CD4-positive, alpha-beta T cell treated with Interleukin-15 for 4 hours (primary cell): ENCODE measurements at places on chromosomes 12 and 14.

- DNase-seq, result no peak
Observed at GRCh38 chr14:52458721-52459085, 93.6 kb downstream of the TXNDC16 start.

DNA sequence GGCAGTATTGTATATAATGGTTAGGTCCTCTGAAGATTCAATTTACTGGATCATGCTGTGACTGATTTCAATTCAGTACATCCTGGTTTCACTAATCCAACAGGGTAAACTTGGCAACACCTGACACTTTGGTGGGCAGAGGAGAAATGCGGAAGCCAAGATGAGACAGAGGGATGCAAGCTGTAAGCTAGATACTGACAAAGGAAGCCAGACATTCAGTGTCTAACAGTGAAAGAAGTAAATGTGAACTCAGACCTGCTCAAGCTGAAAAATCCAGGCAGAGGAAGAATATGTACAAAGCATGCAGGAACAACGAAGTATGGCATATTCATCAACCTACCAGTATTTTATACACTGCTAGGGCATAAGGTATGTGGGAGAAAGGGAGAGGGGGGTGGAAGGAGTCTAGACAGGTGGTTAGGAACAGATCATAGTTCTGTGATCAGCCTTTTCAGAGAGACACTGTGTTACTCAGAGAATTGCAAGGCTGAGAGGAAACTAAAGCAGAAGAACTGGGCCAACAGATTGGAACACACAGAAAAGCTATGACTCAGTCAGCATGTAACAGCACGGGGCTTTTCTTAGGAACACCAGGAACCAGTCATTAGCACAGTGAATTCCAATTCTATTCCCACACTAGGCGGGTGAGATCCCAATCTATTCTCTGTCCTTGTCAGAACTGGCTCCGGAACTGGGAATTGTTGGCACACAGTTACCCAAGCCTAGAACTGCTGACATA is 40.3 kb downstream of the NELL2 start:
- DNase-seq, result peak; percentile 74

- no peak for DNase-seq
Observed at GRCh38 chr12:52975820-52976573, 27.1 kb downstream of the KRT18 start.

- no peak for DNase-seq
Observed at GRCh38 chr12:3325736-3326135, 165.3 kb upstream of the PRMT8 start.

- DNase-seq, result no peak
Observed at GRCh38 chr14:87343652-87344051, 649.3 kb downstream of the GALC start.

DNA sequence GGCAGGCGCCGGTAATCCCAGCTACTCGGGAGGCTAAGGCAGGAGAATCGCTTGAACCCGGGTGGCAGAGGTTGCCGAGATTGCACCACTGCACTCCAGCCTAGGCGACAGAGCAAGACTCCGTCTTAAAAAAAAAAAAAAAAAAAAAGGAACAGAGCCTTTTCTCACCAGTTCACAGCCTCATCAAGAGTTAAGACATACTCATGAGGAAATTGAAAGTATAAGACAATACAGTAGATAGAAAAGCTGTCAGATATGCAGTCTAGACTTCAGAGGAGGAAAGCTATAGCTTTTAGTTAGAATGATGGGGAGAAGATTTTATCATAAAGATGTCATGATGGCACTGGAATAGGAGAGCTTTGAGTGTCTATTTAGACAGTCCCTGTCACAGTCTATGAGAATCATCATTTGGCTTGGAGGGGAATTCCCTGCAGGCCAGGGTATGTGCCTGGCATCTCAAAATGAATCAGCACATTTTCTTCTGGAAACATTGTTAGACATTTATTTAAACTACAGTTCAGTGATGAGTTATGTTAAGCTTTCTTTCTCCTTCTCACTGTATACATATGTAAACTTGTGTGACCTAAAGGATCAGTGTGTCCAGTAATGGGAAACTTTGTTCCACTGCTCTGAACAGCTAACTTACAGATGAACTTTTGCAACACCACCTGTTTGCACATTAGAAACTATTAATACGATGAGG is 2.9 kb upstream of the RAB35 start:
- peak; percentile 41 for DNase-seq

DNA sequence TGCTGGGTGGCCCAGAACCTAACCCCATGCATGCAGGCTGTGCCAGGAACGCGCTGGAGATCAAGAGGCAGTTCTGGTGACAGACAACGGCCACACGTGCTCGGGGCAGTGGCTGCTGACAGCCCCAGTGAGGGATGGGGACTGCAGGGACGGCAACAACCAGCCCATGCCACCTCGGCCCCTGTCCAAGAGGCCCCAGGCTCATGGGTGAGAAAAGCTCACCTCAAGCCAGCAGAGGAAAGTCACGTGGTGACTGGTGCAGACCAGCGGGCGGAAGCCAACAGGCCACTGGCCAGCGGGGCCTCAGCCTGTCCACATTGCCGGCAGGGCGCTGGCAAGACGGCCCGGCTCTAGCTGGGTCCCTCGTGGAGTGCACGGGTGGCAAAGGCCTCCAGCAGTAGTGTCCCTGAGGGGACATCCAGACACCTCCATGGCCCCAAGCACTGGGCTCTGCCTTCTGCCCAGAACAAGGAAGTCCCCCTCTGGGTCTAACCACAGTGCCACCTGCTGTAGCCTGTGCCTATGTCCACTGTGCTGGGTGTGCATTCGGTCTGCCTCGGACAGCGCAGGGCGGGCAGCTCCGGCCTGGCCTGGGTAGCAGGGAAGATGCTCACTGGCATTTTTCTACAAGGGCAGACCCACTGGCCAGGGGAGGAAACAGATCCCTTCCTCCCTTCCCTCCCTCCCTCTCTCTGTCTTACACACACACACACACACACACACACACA is 134.1 kb downstream of the NCOR2 start:
- DNase-seq, result no peak

- DNase-seq, result no peak
Observed at GRCh38 chr12:27083861-27084394, 1.6 kb upstream of the C12orf71 start.

- no peak for DNase-seq
Observed at GRCh38 chr12:24555730-24556129, 393.2 kb downstream of the BCAT1 start.

DNA sequence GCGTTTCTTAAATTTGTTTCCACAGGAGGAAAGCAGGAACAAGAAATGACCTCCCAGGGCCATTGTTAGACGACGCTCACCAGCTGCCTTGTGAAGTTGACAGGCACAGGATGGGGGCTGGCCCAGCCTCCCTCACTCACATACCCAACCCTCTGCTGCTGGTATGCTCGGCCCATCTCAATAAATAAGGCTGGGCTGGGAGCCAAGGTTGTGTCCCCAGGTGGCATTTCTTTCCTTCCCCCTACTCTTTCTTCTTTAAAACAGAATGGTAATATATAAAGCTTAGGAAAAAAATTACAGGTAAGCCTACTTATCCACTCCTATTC is 93.0 kb downstream of the ACTN1 start:
- no peak for DNase-seq

GRCh38 chr14:104750056-104750752 is 2.7 kb upstream of the SIVA1 start:
- no peak for DNase-seq

- no peak for DNase-seq
Observed at GRCh38 chr12:64304571-64304970, 82.5 kb upstream of the KICS2 start.

- DNase-seq, result no peak
Observed at GRCh38 chr12:116104167-116104767, 173.2 kb downstream of the MED13L start.

DNA sequence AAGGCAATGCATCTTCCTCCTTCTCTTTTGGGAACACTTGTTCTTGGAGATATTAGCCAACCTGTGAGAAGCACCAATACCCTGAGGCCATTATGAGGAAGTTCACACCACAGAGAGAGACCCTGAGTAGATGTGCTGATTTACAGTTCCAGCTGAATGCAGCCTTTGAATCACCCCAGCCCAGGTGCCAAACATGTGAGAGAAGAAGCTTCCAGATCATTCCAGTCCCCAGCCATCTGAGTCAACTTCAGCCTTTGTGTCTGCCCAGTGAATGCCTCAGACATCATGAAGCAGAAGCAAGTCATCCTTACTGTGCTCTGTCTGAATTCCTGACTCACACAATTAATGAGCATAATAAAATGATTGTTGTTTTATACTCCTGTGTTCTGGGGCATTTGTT is 25.1 kb downstream of the C12orf42 start:
- no peak for DNase-seq

DNA sequence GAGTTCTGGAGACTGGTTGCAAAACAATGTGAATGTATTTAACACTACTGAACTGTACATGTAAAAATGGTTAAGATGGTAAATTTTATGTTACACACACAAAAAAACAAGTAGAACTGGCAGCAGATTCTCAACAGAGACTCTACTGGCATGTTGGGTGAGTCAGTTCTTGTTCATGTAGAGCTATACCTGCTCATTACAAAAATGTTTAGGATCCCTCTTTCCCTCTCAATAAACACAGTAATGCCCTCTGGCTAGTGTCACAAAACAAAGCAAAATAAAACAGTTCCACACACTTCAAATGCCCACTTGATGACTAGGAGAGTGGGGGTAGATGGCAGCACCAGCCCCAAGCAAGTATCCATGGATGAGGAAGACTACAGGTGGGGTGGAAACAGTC is 13.7 kb upstream of the ZNF740 start:
- DNase-seq, result no peak

GRCh38 chr12:123096182-123096581 is 54.7 kb downstream of the PITPNM2 start:
- no peak for DNase-seq

DNA sequence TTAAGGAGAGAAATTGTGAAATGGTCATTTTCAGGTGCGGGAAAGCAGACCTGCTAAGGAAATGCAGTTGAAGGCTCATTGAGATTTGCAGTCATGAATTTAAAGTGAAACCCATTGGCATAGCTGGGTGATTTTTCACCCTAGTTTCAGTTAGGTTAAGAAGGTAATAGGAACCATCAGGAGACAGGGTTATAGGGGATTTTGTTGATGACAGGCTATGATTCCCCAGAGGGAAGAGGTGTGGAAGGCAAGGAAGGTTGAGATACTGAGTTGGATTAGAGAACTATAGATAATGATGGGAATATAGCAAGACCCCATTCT is 22.7 kb upstream of the BMAL2 start:
- no peak for DNase-seq

- DNase-seq, result no peak
Observed at GRCh38 chr12:89682284-89682683, 26.4 kb downstream of the ATP2B1 start.

GRCh38 chr12:4140581-4141301 is 132.8 kb upstream of the CCND2 start:
- no peak for DNase-seq

DNA sequence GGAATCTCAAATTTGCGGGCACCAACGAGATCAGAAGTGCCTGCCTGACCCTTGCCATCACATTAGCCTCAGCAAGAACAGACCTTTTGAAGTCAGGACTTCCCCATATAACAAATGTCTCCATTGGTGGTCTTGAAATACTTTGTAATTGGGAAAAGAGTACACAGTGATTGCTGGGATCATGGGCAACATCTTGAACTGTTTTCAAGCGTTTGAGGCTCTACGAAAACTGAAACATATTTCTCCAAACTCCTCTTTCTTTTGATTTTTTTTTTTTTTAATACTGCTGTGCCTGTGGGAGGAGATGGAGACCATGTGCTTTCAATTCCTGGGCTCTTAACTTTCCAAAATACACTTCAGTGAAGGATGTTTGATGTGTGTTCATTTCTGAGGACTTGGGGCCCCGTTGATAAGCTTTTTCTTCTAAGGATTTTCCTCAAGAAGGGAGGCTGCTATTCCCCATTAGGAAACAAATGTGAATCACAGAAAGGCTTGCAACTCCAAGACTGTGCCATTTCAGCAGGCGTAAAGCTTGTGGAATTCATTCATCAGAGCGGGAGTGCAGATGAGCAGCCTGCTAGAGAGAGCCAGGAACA is 94.5 kb downstream of the TMEM132C start:
- DNase-seq, result no peak

DNA sequence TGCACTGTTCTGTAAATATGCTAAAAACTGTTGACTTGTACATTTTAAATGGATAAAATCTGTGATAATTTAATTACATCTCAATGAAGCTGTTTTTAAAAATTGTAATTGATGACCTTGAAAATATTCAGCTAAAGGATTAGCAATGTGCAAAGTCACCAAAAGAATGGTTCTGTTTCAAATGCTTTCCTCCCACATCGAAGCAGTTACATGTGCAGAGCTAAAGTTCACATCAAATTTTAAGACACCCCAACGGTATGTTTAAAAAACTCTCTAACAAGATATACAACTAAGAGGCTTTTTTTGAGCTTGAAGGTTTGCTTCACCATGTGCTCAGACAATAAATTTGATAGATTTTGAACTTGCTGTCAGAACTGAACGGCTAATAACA is 114.6 kb upstream of the KRAS start:
- DNase-seq, result no peak

DNA sequence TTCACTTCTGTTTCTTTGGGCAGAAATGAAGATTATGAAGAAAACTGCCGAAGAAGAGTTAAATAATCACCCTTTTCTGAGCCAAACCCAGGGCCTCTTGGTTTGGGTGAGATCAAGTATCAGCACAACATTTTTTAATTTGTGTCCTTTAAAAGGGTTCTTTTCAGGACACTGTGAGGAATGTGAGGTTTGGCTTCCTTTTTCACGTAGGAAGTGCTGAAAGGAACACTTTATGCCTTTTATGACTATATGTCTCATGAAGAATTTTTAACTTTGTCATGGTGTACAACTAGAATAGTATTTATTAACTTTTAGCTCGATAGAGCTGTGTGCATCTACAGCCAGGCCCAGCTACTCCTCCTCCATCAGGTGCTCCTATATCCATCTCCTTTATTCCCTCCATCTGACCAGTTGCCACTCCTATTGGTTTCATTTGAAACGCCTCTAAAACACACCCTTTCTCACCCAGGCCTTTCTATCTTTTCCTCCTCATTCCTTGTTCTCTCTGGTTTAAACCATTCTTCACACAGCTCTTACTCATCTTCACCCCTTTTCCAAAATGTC is 103.6 kb upstream of the LRIG3 start:
- no peak for DNase-seq

DNA sequence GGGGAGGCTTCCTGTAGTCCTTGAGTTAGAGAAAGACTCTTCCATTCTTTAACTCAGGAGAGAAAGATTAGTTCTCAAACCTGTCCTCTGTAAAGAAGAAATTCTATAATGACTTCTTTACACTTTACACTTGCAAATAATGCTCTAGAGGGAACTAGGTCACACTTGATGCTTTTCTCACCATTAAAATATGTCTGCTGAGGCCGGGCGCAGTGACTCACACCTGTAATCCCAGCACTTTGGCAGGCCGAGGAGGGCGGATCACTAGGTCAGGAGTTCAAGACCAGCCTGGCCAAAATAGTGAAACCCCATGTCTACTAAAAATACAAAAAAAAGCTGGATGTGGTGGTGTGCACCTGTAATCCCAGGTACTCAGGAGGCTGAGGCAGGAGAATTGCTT is 6.3 kb downstream of the NTN4 start:
- no peak for DNase-seq

DNA sequence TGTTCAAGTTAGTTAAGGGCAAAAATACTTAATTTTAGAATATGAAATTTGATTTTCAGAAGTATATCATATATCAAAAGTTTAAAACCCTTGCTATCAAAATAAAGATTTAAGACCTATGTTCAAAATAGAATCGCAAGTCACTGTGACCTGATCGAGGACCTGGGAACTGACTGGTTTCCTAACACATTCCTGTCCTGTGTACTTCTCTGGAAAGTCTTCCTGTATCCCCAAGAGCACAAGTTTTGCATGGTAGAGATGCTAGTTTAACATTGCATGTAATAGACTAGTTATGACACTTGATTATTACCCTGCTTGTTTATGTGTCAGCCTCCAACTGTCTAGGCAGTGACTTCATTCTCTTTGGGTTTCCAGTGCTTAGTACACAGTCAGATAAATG is 30.3 kb downstream of the BCAT1 start:
- no peak for DNase-seq
